ENCODE measurements at places on chromosomes 1 and 21.

- no peak for DNase-seq
Measured at GRCh38 chr1:204723131-204723787, 37.7 kb upstream of the LRRN2 start.

DNA sequence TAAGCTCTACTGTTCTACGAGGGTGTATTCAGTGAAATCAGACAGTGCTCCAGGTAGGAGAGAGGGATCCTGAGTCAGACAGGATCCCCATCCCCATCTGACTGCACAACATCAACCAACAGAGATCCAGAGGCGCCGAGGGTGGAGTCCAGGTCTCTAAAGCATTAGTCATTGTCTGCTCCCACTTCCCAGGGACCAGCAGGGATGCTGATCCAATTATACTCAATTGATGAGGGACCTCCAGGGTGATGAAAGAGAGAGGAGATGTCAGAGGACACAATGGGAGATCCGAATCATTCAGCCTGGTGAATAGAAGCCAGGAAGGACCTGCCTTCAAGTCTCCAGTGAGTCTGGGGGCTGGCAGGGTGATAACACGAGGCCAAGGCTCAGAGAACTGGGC is 39.5 kb upstream of the STMN1 start:
- no peak for DNase-seq

GRCh38 chr1:206962272-206962671 is 8.0 kb downstream of the FCAMR start:
- peak; percentile 49 for DNase-seq

DNA sequence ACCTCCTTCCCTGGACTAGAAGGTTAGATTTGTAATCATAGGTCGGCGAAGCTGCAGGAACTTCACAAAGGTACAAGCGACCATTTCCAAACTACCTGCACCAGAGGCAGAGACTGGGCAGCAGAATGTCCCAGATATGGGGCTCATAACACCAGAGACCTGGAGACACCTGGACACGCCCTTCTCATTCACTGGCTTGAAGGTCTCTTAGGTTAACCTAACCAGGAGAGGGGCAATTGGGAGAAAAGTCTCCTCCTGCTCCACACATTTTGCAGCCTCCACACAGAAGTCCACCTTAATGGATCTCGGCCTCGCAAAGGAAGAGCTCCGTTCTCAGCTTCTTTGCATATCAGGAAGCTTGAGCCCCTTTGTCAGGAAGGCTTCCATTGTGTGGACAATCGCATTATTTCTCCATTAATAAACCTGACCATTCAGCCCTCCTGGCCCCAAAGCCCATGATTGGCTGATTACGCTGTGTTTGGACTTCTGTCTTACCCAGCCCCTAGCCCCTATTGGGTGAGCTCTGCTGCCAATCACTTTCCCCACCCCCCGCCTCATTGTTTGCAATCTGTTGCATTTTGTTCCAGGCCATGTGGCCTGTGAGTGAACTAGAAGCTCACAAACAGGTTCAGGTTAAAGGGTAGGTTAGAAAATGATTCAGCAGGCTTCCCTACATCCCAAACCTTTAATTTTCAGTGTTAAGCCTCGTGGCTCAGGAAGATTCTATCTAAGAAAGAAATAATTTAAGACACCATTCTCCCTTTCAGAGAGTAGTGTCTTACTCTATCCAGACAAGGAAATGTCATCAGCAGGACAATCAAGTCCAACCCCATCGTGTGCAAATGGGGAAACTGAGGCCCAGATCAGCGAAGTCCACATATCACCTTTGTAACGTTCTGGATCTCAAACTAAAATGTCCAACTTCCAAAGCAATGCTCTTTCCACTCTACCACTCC is 2.8 kb downstream of the MYCL start:
- no peak for DNase-seq

- DNase-seq = no peak
Measured at GRCh38 chr1:97740891-97741290, 179.9 kb downstream of the DPYD start.

- DNase-seq = no peak
Measured at GRCh38 chr1:246724731-246725095, 504 bp downstream of the SCCPDH start.

- DNase-seq = peak; percentile 63
Measured at GRCh38 chr1:47241114-47242113, 9.4 kb upstream of the TAL1 start.

GRCh38 chr1:15727424-15727823 is 8.6 kb upstream of the SLC25A34 start:
- no peak for DNase-seq

GRCh38 chr1:192941722-192942411 is 117.3 kb downstream of the UCHL5 start:
- no peak for DNase-seq

- DNase-seq = no peak
Measured at GRCh38 chr1:192959657-192960186, 99.4 kb downstream of the UCHL5 start.

DNA sequence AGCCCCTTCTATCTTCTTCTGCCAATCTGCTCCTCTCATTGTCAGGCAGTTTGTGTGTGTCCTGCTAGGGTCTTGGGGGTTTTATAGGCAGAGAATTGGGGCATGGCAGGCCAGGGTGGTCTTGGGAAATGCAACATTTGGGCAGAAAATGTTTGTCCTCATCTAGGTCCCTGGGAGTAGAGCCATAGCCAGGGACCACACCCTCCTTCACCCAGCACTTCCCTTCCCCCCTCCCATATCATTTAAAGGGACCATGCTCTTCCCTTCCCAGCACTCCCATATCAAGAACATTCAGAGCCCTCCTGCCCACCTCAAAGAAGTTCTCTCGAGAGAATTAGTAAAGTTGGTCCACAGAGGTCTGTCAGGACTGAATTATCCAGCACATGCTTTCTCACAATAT is 41.7 kb downstream of the ZNF697 start:
- no peak for DNase-seq

DNA sequence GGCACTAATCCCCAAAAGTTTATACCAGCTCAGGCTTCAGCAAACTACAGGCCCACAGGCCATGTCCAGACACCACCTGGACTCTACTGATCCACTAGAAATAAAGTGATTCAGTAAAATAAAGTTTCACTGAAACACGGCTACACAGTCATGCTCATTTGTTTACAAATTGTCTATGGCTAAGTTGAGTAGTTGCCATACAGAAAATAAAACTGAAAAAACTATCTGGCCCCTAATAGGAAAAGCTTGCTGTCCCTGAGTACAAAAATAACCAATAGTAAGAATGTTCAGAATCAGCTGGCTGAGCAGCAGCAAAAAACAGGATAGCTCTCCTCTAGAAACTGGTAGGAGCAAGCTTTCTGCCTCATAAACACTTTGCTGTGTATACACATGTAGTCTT is 221.5 kb downstream of the RERE start:
- DNase-seq = no peak

- DNase-seq = no peak
Measured at GRCh38 chr1:68128157-68128556, 77.7 kb upstream of the DIRAS3 start.

DNA sequence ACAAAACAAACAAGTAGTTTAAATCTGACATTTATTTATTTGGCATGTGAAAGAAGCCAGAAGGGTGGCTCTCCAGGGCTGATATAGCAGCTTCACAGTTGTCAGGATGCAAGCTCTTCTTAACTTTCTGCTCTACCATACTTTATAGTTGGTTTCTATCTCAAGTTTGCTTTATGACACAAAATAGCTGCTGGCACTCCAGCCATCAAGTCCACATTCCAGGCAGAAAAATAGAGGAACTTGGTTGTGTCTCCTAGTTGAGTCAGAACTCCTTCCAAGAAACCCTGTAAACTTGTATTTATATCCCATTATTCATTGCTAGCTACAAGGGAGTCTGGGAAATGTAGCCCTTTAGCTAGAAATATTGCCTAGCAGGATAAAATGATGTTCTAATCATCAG is 24.0 kb upstream of the STUM start:
- DNase-seq = no peak

- DNase-seq = no peak
Measured at GRCh38 chr1:218669431-218669830, 324.3 kb downstream of the TGFB2 start.

DNA sequence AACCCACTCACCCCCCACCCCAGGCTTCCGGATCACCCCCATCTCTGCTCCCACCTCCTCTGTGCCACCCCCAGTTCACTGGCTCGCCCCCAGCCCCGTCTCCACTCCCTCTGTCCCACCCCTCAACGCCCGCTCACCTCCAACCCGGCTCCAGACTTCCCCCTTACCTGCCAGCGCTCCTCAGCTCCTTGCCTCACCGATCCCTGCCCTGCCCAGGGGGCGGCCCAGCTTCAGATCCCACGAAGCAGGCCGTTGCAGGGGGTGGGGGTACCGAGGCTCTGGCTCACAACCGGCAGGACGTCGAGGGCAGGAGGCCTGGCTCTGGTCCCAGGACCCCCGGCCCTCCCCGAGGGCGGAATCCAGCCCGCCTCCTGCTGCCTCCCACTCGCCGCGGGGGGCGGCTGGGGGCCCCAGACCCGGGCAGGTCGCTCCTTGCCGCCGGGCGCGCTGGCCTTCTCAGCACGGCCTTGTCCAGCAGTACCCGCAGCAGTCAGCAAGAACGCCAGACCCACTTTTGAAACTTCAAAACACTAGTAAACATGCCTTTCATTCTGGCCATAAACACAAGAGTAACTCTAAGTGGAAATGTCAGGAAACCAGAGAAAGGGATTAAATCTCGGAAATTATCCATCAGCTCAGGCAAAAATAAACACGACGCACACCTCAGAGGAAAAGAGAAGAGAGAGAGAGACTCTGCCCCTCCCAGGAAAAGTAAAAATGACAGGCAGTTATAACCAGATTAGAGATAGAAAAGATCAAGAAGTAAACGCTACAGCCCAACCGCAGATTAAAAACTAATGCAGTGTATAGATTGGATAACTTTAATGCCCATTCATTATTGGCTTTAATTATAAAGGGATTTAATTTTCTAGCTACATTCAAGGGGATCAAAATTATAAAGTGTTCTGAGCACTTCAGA is 1.0 kb upstream of the FAM89A start:
- no peak for DNase-seq

- DNase-seq = no peak
Measured at GRCh38 chr1:111961773-111962565, 27.5 kb downstream of the KCND3 start.

- no peak for DNase-seq
Measured at GRCh38 chr1:90176530-90176929, 181.6 kb downstream of the ZNF326 start.

DNA sequence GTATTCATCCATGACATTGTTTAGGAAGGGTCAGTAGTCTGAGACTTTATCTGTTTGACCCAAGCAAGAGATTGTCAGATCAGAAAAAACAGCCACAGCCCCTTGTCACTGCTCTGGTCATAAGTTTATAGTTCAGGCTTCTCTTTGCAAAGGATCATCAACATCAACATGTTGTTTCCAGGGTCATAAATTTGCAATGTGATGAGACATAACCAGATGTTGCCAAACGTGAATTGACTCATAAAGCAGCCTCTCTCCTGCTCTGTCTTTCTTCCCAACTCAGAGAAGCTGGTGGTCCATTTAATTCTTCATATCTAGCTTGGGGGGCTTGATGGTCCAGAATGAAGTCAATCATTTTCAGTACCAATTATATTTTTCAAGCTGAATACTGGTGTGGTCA is 507.2 kb upstream of the PBX1 start:
- DNase-seq = no peak

DNA sequence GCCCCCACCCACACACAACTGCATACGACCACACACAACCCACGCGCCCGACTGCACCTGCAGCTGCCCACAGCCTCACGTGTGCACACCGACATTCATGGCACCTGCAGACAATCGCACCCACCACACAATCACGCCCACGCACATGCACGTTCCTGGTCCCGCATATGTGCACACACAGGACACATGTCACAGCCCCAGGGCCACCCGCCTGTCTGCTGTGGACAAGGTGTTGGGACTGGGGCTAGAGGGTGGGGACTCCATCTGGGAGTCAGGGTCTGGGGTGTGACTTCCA is 56.4 kb downstream of the ARHGEF16 start:
- DNase-seq = no peak

DNA sequence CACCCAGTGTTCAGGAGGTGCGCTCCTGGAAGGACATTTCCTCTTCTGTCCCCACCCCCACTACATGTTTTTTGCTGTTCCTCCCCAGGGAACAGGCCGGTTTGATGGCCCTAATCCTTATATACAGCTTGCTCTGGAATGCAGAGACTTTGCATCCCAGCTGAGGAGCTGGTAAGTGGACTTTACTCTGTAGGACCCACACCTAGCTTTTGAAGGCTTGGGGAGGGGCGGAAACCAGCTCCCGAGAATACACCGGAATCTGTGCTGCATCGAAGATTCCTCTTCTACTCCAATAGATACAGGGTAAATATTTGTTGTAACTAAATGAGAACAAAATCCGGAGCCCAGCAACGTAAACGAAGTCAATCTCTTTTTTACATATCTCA is 1.2 kb upstream of the CGN start:
- no peak for DNase-seq

GRCh38 chr1:45470306-45470798 is 20.6 kb downstream of the TESK2 start:
- DNase-seq = no peak

GRCh38 chr1:58813361-58813760 is 29.5 kb upstream of the JUN start:
- no peak for DNase-seq

- DNase-seq = no peak
Measured at GRCh38 chr1:186059311-186059710, 315.7 kb downstream of the TPR start.

- DNase-seq = no peak
Measured at GRCh38 chr1:117527566-117528102, 78.2 kb upstream of the TENT5C start.

- no peak for DNase-seq
Measured at GRCh38 chr1:172476218-172476811, 32.4 kb upstream of the PIGC start.

DNA sequence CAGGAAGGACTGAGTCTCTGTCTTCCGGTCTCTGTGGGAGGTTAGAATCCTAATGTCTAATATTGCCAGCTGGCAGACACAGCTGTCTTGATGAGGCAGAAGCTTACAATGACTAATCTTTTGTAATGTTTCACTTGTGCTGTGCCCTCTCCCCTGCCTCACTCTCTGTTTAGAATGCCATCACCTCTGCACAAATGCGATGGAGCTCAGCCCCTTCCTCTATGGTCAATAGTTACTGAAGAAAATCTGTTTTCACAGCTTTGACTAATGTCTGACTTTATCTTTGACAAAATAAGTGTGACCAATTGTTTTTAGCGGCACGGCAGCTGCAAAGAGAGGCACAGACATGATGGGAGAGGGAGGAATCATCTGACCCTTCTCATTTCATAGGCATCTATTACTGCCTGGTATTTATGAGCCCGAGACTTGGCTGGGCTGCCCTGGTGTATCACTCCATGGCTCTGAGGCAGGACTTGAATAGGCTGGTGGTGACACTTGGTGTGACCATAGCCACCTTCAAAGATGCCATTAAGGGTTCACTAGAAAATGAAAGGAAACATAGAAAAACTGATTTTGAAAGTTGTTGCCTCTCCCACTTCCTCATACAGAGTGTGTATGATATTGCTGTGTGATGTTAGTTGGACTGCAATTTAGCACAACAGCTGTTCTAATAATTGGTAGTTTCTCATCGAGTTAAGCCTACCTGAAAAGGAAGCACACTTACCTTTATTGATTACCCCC is 163.2 kb upstream of the NBPF11 start:
- DNase-seq = no peak
